ENCODE measurements at places on chromosomes 7 and 10.

DNA sequence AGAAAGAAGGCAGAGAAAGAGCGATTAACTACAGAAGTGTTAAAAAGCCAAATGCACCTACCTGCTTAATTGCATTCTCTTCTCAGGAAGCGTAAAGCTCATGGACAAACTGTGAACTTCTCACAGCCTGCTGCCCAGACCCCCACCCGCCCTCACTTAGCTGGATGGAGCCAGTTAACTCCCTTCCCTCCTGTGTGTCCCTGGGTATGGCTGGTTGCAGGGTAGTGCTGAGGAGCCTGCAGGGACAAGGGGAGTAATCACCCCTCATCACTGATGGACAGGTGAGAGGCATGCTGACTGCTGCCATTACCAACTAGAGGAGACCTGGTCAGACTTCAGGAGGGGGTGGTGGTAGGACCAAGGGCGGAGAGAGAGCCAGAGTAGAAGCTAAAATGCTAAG is 37.5 kb downstream of the ENO4 start:
- DNase-seq: no peak

GRCh38 chr7:94350734-94351133 is 44.0 kb upstream of the COL1A2 start:
- no peak for DNase-seq

DNA sequence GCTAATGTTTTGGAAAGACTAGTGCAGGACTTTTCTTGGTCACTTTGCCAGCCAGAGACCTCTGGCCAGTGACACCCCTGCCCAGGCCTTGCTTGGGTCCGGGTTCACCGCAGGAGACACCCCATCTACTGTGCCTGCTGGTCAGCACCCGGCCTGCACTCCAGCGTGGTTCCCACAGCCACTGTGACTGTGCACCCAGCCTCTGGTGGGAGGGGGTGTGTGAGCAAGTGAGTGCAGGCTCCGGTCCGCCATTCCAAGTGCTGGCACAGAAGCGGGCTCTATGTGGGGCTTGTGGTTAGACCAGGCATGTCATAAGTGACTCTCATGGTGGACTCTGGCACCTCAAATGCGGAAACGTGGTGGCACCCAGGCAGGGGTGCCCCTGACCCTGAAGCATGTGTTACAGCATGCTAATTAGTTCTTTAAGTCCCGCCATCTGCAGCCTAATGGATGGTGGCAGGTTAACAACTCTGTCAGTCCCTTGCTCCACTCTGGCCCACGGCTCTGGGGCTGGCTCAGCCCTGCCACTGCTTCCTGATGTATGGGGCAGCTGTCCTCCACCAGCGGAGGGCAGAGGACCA is 311.9 kb upstream of the HGF start:
- no peak for DNase-seq

GRCh38 chr10:103673606-103674005 is 180.1 kb downstream of the NEURL1 start:
- no peak for DNase-seq

DNA sequence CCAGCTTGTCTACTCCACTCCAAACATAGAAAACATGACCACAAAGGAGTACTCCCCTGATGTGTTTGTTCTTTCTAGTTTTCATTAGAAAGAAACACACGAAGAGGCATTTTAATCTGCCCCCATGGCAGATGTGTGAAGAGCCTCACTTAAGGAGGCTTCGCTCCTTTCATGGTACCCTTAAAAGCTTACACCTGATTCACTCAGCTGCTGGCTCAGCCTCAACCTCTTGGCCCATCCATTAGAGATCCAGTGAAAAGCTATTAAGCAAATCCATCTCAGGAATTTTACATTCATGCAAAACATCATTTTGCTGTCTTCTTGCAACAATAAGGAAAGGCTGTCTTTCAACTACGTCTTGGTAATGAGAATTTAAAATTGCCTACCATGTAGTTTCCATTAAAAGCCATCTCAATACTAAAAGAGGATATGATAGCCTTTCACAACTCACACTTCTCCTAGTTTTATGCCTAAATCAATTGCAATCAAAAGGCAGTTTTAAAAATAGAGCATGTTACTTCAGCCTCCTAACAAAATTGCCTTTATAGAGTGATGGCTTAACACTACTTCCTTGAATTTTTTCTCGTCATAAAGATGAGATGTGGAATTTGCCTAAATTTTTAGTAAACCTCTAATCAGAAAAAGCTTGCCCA is 22.7 kb downstream of the MACC1 start:
- DNase-seq: no peak

DNA sequence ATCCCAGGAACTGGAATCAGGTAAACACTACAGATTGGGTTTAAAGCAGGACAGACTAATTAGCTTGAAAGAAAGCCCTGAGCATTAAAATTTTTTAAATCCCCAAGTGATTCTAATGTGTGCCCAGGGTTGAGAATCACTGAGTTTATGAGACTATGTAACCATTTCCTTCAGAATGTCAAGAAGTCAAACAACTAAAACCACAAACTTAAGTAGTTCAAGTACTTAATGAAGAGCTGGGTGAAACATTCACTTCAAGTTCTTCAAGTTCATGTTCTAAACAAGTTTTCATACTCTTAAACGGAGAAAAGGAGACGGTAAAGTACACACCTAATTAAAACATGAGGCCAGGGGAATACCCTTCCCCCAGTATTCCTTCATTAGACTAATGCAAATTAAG is 28.2 kb upstream of the TLL2 start:
- DNase-seq: no peak

DNA sequence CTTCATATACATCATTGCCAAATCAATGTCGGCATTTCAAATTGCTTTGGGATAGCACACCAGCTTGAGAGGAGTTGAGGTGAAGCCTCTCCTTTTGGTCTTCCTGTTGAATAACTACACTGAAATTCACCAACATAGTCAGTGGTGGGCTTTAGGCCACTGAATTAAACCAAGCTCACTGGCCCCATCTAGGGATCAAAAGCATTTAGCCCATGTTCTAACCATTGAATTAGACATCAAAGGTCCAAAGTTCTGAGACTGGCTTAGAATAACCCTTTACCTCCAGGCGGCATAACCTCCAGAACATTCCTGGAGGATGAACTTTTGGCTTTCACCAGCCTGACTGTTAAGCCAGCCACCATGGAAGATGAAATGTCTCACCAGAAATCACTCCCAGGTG is 54.6 kb downstream of the BPGM start:
- DNase-seq: no peak

DNA sequence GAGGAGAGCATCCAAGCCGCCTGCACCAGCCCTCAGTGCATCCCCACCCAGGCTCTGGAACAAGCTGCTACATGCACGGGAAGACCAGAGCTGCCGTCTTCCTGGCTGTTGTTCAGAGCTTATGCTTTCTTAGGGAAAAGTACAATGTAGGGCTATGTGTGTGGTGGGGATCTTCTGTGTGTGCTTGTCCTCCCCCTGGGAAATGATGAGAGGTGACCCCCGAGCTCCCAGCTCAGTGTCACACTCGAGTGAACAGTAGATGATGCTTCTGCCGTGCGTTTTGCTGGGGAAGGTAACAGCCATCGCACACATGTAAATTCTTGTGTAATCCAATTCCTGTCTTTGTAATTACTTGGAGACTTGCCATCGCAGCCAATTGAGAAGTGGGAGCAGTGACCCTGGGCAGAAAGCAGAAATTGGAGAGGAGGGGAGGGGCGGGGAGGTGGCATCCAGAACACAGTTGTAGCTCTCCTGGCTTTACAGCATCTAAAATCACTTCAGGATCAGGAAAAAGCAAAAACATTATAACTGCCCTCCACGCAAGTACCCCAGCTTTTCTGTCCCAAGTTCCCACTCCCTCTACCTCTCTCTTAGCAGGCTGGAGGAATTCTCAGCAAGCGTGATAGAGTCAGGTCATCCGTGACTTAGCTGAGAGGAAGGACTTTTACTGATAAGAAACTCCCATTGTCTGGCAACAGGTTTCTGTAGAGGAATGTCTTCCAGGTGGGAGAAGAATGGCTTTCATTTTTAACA is 149.6 kb downstream of the TCF7L2 start:
- no peak for DNase-seq

DNA sequence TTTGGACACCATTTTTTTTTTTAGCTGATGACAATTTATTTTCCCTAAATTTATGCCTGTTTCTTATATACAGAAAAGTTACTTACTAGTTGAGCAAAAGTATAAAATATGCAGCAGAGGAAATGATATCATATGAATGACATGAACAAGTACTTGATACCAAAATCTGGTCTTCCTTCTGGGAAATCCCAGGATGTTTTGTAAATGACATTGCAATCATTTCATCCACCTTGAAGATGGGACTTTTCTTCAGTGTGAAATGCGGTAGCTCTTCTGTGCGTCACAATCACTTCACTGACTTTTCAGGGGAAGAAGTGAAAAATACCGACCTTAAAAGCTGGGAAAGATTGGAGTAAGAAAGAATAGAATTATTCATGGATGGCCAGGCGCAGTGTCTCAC is 23.8 kb downstream of the C1QL3 start:
- DNase-seq: no peak

- DNase-seq: no peak
Observed at GRCh38 chr10:78542141-78542489, 508.5 kb downstream of the RPS24 start.

- no peak for DNase-seq
Observed at GRCh38 chr10:93437946-93438612, 44.1 kb downstream of the MYOF start.

DNA sequence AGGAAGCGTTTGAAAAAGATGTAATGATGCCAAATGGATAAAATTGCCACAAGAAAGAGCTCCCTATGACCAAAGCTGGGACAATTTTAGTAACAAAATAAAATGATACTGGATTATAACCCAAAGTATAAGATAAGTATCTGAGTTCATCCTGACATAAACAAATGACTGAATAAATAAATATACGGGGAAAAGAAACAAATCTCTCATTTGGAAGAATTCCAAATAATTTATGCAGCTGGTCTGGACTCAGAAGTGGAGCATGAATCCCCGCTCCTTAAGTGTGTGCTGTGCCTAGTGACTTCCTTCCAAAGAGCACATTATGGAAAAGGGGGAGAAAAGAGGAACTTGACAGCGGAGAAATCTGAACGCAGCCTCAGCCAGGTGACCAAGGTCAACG is 186.2 kb downstream of the RAMP3 start:
- DNase-seq: no peak

DNA sequence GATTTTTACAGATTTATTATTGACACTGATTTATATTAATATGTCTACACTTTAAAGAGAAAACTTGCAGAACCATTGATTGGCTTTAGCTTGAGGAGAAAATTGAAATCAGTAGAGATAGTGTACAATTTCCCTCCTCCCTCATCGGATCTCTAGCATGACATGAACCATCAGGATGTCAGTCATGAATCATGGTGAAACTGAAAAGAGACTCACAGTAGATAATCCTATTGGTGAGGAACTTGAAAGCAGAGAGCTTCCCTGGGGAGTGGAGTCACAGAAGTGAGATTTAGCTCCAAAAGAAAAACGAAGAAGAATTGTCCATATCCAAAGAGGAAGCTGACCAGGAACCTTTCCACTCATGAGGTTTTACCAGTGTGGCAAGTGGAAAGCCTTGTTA is 346.8 kb downstream of the ABCA13 start:
- no peak for DNase-seq

- DNase-seq: peak; percentile 13
Observed at GRCh38 chr7:7183061-7183837, 905 bp downstream of the C1GALT1 start.

GRCh38 chr7:152637161-152637560 is 38.8 kb downstream of the XRCC2 start:
- DNase-seq: no peak
